ENCODE measurements at places on chromosomes 2 and 18.

DNA sequence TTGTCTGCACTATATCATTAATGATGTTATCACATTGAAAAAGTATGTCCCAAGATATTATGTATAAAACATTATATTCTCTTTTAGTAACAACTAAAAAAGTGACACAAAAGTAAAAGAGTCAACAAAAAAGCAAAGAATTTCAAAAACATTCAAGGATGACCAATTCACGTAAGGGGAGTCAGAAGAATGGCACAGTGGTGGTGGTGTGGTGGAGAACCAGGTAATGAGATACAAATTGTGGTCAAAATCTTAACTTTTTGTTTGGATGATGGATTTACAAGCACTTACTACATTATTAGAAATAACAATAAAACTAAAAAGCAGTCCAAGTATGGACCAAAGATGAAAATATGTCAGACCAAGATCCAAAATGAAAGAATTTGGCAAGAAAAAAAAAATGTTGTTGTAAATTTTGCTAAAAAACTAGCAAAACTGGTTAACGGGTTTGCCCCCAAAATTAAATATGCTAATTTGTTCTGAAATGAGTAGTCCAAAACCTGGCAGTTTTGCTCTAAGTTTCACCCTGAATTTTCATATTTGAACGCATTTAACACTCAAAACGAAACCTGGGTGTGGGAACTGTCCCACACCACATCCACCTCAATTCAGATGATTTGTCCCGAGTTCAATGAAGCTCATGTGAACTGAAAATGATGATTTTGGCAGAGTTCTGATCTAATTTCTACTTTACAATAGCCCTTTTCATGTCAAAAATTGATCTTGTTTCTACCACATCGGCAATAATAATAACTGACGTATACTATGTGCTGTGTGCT is 135.8 kb downstream of the IKZF2 start:
- no peak for DNase-seq

DNA sequence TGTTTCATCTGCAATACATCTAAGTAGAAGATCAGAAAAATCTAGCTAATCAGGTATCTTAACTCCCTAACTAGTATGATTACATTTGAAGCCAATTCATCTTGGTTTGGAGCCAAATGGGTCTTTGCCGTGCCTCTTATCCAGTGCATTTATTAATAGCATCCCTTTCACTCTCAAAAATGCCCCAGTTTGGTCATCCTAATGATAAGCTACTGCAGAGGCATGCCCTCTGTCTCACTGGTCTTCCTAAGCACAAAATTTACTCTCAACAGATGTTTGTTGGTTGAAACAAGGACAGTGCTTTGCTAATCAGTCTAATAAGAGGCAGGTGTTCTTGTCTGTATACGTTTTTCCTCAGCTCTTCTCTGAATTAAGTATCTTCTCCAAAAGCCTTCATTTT is 403.2 kb downstream of the RAD51AP2 start:
- no peak for DNase-seq

DNA sequence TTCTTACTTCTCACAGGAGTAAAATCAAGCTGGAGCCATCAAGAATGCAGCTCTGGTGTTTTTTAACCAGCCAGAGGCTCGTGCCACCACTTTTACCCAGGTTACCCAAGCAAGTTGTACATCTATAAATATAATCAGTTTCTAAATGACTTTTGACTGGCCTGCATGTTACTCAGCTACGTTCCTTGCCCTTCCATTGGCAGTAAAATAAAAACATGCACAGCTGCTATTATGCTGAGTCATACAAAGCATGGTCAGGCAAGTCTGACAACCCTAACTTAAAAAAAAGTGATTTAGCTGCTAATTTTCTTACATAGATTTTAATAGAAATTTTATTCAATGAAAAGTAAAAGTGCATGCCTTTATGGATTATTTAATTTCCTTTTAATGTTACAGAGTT is 111.7 kb upstream of the CSRNP3 start:
- DNase-seq = peak; percentile 63

DNA sequence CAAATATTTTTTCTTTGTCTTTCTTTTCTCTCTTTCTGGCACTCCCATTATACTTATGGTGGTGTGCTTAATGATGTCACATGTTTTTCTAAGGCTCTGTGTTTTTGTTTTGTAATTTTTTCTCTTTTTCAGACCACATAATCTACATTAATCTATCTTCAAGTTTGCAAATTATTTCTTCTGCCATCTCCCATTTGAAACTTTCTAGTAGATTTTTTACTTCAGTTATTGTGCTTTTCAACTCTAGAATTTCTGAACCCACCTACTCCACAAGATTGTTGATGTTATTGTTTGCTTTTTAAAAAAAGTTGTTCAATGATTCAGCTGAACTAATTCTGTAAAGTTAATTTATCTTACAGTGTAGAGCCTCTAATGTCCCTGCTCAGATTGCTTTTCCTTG is 121.4 kb downstream of the SCN3A start:
- no peak for DNase-seq

GRCh38 chr2:237424544-237424943 is 10.6 kb upstream of the COL6A3 start:
- DNase-seq = no peak

- DNase-seq = no peak
Observed at GRCh38 chr2:43068041-43068533, 158.3 kb downstream of the ZFP36L2 start.

- no peak for DNase-seq
Observed at GRCh38 chr2:225367482-225367881, 32.0 kb upstream of the NYAP2 start.

DNA sequence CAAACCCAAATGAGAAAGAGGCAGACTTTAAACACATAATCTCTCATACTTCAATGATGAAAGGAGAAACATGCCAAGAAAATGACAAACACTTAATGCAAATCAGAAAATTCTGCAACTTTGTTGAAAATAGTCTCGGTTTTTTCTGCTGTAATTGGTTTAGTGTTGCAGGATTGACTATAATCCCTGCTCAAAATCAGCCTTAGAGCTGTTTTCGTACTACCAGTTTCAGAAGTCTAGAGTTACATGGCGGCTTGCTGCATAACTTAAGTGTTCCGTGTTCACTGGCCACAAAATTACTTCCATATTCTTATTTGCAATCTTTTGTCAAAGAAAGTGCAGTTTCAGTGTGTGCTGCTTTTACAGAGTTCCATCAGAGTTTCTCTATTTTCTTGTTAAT is 48.9 kb upstream of the ITGAV start:
- DNase-seq = no peak

- DNase-seq = no peak
Observed at GRCh38 chr2:186559370-186559769, 30.5 kb upstream of the ITGAV start.

- DNase-seq = no peak
Observed at GRCh38 chr2:241863536-241863954, 4.9 kb upstream of the PDCD1 start.

DNA sequence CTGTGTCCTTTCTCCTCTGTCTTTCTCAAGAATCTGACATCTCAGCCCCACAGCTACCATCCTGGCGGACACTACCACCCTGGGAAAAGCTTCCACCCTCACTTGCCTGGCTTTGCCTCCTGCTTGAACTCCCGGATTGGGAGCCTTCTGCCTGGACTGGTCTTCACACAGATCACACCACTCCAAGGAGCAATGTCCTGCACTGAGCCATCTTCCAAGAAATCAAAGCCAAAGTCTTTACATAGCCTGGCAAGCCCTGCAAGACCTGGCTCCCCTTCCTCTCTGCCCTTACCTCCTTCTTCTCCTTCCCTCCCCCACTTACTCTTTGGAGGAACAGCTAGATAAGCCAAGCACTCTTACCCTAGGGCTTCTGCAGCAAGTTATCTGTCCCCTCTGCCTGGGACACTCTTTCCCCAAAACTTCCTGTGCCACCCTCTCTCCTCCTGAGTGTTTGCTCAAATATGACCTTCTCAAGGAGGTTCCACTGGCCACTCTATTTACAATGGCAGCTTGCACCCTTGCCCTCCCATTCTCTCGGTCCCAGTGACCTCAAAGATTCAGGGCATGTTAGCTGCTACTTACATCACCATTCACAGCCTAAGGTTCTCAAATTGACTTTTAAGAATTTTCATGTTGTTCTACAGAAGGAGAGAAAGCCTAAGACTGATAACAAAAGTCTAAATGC is 9.7 kb downstream of the ATP8B1 start:
- DNase-seq = no peak

DNA sequence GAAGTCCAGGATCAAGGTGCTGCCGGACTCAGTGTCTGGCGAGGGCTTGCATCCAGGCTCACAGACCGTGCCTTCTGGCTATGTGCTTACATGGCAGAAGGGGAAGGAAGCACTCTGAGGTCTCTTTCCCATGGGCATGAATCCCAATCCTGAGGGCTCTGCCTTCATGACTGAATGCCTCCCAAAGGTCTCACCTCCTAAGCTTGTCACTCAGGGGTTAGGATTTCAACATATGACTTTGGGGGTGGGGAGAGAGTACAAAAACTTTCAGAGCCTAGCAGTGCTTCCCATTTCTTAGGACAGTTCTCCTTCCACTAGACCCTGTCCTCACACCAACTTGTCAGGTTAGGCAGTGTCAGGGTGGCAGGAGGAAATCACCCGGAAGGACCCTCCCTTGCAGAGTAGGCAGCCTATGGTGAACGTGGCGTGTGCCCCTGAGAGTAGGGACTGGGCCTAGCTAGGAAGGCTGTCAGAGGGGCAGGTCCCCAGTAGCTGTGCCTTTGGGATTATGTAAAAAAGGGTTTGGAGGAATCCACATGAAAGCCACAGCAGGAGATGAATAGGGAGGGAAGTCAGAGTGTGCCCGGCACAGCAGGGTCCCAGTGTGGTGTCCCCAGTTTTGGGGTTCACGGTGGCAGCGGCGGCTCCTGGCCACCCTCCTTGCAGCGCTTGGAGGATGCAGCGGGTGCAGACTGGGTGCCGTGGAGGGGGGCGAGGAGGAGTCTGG is 233.3 kb downstream of the LDLRAD4 start:
- no peak for DNase-seq

GRCh38 chr2:191428141-191428540 is 182.9 kb downstream of the MYO1B start:
- DNase-seq = no peak

- DNase-seq = no peak
Observed at GRCh38 chr2:172976816-172977215, 98.8 kb upstream of the MAP3K20 start.

- no peak for DNase-seq
Observed at GRCh38 chr18:27604583-27604982, 419.5 kb upstream of the CHST9 start.

GRCh38 chr2:161766334-161766733 is 142.1 kb downstream of the SLC4A10 start:
- no peak for DNase-seq

DNA sequence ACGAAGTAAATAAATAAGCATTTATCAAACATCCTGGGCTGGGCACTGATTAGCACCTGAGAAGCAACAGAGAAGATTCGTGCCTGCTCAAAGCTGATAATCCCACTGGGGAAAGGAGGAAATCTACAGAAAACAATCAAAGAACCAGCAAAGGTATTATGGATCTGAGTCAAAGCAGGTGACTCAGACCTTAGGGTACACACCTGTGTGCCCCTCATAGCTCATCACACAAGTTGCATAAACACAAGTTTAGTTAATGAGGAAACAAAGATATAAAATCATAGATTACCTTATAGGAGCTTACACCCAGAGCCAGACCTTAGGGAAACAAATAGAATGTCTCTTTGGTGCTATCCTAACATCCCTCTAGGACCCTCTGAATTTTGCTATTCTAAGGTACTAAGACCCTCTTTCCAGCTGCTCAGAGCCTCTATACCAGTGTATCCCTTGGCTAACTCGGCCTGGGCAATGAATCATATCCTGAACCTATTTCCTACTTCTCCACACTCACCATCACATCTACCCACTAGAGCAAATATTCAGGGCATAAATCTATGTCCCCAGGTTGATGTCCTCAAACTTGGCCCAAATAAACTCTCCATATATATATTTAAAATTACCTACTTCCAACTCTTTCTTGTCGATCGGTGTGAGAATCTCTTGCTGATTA is 19.3 kb upstream of the CTIF start:
- DNase-seq = no peak

- DNase-seq = no peak
Observed at GRCh38 chr2:217076657-217077232, 216.9 kb upstream of the TNP1 start.

- no peak for DNase-seq
Observed at GRCh38 chr2:109129921-109130722, 1.1 kb downstream of the SH3RF3 start.

GRCh38 chr2:117918608-117919007 is 95.3 kb downstream of the CCDC93 start:
- no peak for DNase-seq

- peak; percentile 26 for DNase-seq
Observed at GRCh38 chr2:37676274-37676673, 4.8 kb upstream of the CDC42EP3 start.

DNA sequence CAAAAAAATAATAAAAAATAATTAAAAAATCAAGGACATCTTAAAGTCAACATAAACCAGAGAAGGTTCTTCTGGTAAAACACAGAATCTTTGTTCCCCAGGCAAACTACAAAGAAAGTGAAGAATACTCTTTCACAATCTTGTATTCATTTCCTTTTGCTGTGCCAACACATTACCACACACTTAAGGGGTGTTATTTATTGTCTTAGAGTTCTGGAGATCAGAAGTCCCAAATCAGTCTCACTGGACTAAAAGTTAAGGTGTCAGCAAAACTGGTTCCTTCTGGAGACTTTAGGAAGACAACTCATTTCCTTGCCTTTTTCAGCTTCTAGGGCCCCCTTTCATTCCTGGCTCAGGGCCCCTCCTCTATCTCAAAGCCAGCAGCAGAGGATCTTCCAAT is 12.2 kb upstream of the CAB39 start:
- DNase-seq = no peak

DNA sequence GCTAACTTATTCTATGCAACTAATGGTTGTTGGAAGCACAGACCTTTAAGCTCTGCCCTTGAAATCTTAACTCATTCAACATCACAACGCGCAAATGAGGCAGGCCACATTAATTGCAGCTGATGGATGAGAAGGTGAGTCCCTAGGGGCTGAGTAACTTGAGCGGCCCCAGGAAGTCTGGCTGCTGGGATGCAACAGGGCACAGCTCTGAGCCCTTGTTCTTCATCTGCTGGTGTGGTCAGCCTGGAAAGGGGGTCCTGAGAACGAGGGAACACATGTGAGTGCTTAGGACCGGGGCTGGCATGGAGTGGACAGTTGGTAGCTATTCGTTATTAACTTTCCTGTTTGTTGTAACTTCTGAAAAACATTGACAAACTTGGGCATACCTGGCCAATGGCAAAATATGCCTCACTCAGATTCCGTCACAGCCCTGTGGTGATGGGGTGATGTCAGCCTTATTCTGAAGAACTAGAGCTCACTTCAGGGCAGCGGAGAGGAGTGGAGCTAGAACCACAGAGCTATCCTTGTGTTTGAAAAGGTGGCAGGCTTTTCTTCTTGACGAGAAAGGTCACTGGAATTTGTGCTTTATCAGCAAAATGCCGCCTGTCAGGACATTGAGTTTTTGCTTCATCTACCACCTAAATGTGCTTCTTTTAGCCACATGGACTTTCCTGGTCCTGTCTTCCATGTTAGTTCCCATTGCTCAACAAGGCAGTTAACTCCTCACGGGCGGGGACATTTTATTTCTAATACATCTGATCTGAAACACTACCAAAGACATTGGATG is 145.9 kb upstream of the FHL2 start:
- DNase-seq = no peak

- DNase-seq = no peak
Observed at GRCh38 chr2:57598551-57598950, 448.1 kb upstream of the VRK2 start.

- DNase-seq = no peak
Observed at GRCh38 chr2:169808221-169808620, 9.6 kb downstream of the SSB start.

- no peak for DNase-seq
Observed at GRCh38 chr2:69034122-69034521, 21.1 kb downstream of the ANTXR1 start.

GRCh38 chr18:49839012-49839411 is 25.7 kb upstream of the ACAA2 start:
- DNase-seq = no peak

Data from skeletal muscle cell (primary cell).